Stimulated activated CD4-positive, alpha-beta T cell treated with anti-CD3 and anti-CD28 coated beads, Interleukin-1b, Interleukin-23, amount 100 ng/mL, for 1 hour (primary cell): ENCODE measurements at places on chromosomes 13 and 19.

- DNase-seq = no peak
Observed at GRCh38 chr13:39259371-39260140, 221.3 kb downstream of the NHLRC3 start.

- DNase-seq = no peak
Observed at GRCh38 chr19:18392417-18392816, 5.0 kb downstream of the LRRC25 start.

DNA sequence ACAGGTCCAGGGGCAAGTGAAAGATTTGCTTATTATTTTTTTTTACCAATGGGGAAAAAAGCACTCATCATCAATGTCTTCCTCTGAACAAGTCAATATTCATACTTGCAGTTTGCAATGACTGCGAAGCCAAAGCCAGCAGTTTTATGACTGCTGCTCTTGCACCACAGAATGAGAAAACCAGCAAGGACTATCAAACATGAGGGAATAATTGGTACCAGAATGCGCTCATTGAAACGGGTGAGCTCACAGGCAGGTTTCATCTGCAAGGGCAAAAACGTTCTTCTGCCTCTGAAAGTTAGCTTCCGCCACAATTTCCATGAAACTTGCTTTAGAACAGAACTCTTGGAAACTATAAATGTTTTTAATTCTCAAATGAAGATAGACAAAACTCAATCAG, 5.5 kb downstream of the DLEU7 start:
- DNase-seq = no peak

- DNase-seq = no peak
Observed at GRCh38 chr13:90205081-90205480, 1142.4 kb upstream of the MIR17HG start.

DNA sequence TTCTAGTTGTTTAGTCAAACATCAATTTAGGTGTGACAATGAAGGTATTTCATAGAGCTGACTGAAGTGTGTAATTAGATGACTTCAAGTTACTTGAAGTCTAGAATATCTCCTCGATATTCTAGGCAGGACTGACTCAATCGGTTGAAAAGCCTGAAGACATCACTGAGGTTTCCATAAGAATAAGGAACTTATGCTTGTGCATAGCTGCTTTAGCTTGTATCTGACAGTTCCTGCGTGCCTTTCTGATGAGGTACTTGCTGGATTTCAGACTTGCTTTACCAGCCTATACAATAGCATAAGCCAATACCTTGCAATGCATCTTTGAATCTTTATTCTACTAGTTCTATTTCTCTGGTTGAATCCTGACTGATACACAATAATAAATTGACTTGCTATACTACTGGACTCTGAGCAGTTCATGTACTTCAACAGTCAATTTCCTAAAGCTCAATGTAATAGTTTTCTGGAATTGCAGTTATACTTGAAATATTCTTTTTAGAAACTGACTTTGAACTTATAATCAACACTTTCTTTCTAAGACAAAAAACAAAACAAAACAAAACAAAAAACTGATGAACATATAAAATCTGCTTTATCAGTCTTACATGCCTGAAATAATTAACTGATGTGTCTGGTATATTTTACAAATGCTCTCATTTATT, 1534.8 kb downstream of the SLITRK5 start:
- DNase-seq = no peak

DNA sequence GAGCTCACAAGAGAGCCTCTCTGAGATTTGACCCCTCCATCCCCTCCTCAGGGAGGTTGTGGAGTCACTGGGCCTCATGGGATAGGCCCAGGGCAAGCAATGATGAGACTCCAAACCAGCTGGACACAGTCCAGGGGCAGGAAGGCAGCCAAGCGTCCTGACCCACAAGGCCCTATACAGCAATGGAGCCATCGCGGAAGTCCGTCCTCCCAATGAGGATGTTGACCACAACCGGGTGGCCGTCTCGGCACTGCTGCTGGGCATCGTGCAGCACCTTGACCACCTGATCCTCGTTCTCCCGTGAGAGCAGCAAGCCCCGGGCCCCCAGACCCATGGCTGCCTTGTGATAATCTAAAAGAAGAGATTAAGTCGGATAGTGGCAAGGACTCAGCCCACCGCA, 7.9 kb downstream of the SYDE1 start:
- DNase-seq = no peak
